Hematopoietic multipotent progenitor cell treated with erythropoietin and hydrocortisone succinate and interleukin-3 and kit ligand, for 17 days (in vitro differentiated cells): ENCODE measurements at places on chromosomes 13 and 19.

DNA sequence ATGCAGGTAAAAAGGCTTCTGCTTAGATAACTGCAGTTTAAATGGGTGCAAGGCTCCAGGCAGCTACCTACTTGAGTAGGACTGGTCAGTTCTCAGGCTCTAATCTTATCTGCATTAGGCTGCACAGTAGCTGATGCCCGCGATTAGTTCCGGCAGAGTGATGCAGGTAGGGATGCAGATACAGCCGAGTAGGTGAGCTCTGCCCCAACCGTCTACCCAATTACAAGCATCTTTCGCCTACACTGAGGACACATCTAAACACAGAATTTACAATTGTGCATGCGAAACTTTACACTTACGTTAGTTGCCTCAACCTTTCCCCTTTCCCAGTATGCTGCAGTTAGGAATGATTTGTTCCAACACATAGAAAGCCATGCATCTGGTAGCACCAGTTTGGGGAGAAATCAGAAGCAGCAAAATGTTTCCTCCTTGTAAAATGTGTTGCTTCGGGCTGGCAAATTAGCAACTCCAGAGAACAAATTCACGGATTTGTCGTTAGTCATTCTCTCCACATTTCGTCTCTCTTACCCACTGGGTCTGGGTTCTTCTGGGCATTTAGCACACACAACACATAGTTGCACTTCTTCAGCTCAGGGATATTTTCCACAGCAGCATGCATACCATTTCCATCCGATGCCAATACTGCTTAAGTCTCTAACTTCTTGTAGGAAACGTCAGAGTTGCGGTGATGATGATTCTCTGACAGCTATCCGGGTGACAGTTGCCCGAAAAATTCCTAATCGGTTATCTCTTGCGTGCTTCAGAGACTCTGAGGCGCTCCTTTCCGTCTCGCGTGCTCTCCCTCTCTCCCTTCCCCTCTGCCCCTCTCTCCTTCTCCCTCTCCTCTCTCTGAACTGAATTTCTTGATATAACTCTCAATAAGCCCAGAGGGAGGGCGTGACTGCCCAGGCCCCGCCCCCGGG, at the start of gene PCDH9:
Gene PCDH9 (minus strand): TSS at position 856 of the 923 bp plus-strand sequence. CDS start 1,896 bp downstream, outside the sequence.
- no peak for DNase-seq

DNA sequence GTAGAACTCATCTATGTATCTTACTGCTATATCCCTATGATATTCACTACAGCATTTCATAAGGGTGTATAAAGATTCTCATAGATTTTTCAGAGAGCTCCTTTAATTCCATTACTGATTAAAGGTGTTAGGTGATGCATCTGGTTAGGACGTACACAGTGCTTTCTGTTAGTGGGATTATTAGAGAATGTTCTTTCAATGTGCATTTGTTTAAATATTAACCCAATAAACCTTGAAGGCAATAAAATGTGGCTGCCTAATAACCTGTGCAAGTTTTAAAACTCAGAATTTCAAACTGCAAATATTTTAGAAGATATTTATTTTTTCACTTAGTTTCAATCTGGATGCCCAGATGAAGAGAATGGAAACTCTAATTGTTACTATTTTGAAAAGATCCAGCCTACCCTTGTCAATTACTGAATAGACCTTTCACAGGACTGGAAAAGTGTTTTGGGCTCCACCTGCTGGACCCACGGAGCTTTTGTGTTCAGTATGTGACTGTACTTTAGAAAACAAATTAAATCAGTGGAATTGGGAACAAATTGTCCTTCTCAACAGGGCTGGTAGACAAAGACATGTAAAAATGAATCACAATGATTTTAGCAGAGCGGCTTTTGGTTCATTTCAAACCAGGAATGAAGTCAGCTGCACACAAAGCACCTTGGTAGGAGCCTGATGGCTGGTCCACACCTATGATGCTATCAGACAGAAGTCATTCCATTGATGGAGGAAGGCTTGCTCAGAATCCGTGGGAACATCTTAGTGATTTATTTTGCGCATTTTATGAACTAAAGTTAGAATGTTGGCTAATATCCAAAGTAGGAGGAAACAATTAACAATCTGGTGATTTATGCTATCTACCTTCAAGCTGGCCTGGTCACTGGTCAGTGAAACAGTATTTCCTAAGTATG, 89.4 kb upstream of the RAP2A start:
- DNase-seq = peak; percentile 72

DNA sequence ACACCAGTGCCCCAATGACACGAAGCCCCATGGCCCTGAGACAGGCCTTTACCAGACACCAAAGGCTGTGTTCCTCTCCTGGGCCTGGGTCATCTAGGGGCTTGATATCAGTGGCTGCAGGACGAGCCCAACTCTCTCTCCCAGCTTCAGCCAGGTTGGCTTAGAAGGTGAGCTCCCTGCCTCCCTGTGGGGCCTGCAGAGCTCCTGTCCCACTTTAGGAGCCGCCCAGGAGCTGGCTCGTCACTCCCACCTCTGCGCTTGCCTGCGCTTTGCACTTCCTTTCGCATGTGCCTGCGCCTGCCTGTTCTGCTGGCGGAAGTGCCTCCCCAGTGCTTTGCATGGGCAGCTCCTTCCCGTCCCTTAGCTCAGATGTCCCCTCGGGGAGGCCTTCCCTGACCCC, 4.9 kb downstream of the CALM3 start:
- DNase-seq = no peak

GRCh38 chr19:51356159-51356801, 9.9 kb downstream of the ETFB start:
- no peak for DNase-seq

GRCh38 chr19:23771316-23771715, 12.6 kb upstream of the ZNF681 start:
- no peak for DNase-seq

- DNase-seq = no peak
These were observed 17.9 kb upstream of the RNF17 start for GRCh38 chr13:24745861-24746617.

GRCh38 chr13:106503272-106503671, 32.2 kb downstream of the EFNB2 start:
- DNase-seq = no peak

DNA sequence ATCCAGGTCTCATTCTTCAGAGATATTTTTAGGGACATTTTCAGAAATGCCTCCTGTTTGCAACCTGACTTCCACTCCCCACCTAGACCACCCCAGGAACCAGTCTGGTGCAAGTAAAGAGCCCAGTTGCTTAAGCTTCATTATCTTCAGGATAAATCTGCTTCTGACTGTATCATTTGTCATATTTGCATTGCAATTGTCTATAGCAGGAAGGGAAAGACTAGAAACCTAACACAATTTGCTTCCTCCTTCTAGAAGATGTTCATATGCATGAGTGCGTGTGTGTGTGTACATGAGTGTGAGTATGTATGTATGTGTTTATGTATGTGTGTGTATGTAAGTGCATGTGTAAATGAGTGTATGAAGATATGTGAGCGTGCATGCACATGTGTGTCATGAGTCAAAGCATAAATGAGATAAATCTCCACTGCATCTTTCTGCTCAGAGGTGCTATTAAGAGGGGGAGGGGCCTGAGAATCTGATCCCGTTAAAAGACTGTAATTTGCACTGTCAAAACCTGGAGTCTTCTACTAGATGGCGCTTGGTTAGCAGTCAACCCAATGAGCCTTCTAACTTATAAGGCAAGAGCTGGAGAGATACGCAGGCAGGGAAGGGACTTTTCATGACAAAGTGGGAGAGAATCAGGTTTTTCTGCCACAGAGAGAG, 178.8 kb upstream of the KL start:
- DNase-seq = no peak

DNA sequence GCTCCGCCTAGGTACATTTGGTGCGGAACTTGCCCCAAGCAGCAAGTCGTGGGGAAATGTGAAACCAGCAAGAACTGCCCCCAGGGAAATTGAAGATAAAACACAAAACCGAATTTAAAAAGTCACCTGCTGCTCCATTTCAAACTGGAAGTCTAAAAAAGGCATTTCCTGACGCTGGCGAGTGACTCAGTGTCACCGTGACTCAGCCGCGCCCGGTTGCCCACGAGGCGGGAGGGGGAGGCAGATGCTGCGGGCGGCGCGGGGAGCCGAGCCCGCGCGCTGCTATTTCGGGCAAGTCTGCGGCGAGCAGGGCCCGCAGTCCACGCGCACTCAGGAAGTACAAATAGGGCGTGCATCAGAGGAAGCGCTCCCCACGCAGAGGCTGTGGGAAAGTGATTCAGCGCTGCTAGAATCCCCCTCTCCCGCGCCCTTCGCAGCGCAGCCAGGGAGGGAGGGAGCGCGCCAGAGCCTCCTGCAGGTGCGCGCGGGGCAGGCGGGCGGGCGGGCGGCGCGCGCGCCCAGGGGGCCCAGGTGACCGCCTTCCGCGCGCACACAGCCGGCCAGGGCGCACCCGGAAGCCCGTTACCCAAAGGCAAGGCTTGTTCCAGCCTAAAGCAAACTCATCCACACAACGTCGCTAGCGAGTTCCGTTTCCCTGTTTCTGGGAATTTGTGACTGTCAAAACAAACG, 168.8 kb downstream of the COL4A1 start:
- no peak for DNase-seq

- DNase-seq = peak; percentile 58
These were observed 112.2 kb upstream of the GPR12 start for GRCh38 chr13:26872525-26873385.

GRCh38 chr19:52635786-52636570, 2.2 kb downstream of the ZNF83 start:
- no peak for DNase-seq

DNA sequence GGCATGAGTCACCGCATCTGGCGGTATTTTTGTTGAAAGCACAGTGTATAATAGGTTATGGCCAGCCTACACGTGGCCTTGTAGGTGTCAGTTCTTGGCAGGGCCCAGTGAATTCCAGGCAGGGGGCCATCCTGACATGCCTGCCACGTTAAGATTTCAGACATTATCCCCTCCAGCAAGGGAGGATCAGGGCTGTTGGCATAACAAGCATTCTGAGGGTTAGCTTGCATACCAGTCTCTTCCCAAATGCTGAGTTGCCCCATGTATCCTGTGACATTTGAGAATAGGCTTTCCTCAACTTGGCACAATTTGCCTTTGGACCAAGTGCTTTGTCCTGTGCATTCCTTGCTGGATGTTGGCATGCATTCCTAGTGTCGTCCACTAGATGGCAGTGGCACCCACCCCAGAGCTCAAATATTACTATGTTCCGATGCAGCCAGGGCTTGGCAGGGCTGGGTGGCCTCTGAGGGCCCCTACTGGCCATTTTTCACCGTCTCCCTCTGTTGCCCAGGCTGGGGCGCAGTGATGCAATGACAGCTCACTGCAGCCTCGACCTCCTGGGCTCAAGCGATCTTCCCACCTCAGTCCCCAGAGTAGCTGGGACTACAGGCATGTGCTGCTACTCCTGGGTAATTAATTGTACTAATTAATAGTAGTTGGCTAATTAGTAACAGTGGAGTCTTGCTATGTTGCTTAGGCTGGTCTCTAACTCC, 31.2 kb downstream of the NLRP12 start:
- DNase-seq = peak; percentile 69

- peak; percentile 71 for DNase-seq
These were observed 1.2 kb downstream of the LONP1 start for GRCh38 chr19:5718579-5719273.

- peak; percentile 5 for DNase-seq
These were observed 539 bp upstream of the ZNF667 start for GRCh38 chr19:56477429-56478338.

- no peak for DNase-seq
These were observed 1388.4 kb upstream of the MIR17HG start for GRCh38 chr13:89959074-89959473.

GRCh38 chr19:44957526-44957925, 2.3 kb downstream of the CLPTM1 start:
- DNase-seq = no peak

- peak; percentile 71 for DNase-seq
These were observed 1.4 kb upstream of the PAN3 start for GRCh38 chr13:28136916-28137315.

- DNase-seq = no peak
These were observed 74.2 kb downstream of the COL4A1 start for GRCh38 chr13:110232756-110233155.

- no peak for DNase-seq
These were observed 71.2 kb downstream of the GNG7 start for GRCh38 chr19:2631213-2631821.

DNA sequence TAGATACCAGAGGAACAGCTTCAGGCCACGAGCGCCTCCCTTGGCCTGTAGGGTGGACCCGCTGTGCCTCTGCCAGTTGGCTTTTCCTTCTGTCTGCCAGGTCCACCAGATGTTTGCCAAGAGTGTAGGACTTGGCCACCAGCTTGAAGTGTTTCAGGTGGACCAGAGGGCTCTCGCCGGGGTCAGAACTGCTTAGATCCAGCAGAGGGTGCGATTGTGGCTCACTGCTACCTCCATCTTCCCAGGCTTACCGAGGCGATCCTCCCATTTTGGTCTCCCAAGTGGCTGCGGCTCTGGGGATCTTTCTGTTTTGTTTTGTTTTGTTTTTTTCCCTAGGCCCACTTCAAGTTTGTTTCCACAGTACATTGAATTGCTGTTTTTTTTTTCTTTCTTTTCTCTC, 23.0 kb upstream of the ZNF730 start:
- DNase-seq = no peak

GRCh38 chr13:41326661-41327060, 15.6 kb downstream of the NAA16 start:
- DNase-seq = no peak

- DNase-seq = no peak
These were observed 38.1 kb upstream of the POSTN start for GRCh38 chr13:37636701-37637100.

DNA sequence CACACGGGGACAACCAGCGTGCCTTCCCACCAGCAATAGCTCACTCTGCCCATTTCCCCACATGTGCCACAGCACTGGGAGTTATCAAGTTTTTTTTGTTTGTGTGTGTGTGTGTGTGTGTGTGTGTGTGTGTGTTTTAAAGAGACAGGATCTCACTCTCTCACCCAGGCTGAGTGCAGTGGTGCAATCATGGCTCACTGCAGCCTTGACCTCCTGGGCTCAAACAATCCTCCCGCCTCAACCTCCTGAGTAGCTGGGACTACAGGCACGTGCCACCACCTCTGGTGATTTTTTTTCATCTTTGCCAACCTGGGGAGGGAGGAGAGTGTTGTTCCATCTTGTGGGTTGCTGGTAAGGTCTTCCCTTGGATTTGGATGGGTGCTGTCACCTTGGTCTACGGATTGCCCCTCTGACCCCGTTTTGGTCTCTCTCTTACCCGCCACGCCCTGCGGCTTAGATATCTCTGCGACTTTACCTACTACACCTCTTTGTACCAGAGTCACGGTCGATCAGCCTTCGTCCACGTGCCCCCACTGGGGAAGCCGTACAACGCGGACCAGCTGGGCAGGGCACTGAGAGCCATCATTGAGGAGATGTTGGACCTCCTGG, 22.6 kb downstream of the PGPEP1 start:
- peak; percentile 45 for DNase-seq

- no peak for DNase-seq
These were observed 8.1 kb upstream of the TSHZ3 start for GRCh38 chr19:31357315-31357673.

GRCh38 chr19:18097993-18098890, 664 bp downstream of the MAST3 start:
- no peak for DNase-seq

- DNase-seq = no peak
These were observed 40.6 kb upstream of the FAM216B start for GRCh38 chr13:42740753-42741152.

- DNase-seq = no peak
These were observed 8.9 kb upstream of the TPM4 start for GRCh38 chr19:16067205-16067938.
